Foreskin melanocyte (primary cell): ENCODE measurements at places on chromosomes 16 and 17.
A peak's percentile ranks its signal among the peaks of the same experiment; 100 is the strongest.

GRCh38 chr16:53968454-53968853, 264.5 kb downstream of the FTO start:
- DNase-seq: no peak

DNA sequence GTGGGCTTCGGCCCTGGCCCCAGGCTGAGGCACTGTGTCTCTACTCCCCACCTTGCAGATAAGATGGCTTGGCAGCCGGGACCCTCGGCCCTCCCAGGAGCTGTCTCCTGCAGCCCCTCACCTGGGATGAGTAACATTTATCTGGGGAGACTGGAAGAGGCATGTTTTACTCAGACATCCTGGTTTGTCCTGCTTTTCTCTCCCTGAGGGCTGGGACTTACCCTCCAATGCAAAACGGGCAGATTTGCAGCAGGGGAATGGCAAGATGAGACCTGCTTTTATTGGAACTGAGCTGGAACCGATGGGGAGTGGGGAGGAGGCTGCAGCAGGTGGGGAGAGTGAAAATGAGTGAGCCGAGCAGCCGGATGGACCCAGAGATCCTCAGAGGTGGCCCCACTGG, 27.3 kb upstream of the UBE2G1 start:
- no peak for DNase-seq

DNA sequence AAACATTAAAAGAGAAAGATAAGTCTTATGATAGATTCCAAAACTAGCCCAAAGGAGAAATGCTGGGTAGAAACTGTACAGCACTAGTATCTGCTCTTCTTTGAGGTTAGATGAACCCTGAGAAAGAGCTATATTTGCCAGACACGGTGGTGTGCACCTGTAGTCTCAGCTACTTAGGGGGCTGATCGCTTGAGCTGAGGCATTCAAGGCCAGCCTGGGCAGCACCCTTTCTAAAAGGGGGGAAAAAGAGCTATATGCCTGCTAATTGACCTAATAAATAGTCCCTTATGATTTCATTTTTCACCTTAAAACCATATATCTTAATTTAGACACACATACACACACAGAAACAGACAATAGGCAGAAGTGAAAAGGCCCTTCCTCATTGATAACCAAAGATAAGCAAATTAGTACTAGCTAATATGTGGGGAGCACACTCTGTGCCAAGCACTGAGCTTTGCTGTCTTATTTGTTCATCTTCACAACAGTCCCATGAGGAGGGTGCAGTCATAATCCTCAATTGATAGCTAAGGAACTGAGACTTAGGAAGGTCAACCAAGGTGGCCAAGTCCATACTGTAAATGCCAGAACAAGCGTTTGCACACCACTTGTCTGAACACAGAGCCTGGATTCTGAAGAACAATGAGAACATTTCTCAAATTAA, 56.6 kb upstream of the NLK start:
- no peak for DNase-seq

GRCh38 chr17:82012261-82012639, 10.4 kb downstream of the CENPX start:
- DNase-seq: no peak

DNA sequence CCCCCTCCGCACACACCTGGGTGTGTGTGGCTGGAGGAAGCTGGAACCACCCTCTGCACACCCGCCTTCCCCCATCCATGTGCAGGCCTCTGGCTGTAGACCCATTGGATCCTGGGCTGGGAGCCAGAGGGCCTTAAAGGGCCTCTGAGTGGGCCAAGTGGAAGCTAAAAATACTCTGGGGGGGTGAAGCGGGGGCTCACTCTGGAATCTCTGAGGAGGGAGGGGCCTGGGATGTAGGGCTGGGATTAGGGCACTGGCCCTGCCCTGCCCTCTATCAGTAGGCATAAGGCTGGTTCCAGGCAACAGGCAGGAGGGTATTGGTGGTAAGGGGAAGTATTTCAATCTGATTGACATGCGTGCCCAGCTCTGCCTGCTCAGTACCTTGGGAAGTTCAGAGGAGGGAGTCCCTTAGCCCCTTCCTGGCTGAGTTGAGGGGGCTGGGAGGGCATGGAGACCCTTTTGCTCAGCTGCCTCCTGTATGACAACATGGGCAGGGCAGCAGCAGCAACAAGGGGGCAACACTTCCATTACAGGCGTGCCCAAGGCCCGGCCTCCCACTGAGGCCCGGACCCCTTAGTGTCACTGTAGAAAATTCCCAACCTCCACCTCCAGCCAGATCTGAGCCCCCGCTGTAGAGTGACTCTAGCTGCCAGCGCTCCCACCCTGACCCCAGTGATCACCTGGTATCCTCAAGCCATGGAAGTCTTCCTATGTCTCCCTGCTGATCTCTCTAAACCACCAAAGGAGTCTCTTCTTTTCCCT, 5.2 kb downstream of the ITGA3 start:
- DNase-seq: no peak

- DNase-seq: no peak
Measured at GRCh38 chr17:57138956-57139576, 54.0 kb downstream of the AKAP1 start.

DNA sequence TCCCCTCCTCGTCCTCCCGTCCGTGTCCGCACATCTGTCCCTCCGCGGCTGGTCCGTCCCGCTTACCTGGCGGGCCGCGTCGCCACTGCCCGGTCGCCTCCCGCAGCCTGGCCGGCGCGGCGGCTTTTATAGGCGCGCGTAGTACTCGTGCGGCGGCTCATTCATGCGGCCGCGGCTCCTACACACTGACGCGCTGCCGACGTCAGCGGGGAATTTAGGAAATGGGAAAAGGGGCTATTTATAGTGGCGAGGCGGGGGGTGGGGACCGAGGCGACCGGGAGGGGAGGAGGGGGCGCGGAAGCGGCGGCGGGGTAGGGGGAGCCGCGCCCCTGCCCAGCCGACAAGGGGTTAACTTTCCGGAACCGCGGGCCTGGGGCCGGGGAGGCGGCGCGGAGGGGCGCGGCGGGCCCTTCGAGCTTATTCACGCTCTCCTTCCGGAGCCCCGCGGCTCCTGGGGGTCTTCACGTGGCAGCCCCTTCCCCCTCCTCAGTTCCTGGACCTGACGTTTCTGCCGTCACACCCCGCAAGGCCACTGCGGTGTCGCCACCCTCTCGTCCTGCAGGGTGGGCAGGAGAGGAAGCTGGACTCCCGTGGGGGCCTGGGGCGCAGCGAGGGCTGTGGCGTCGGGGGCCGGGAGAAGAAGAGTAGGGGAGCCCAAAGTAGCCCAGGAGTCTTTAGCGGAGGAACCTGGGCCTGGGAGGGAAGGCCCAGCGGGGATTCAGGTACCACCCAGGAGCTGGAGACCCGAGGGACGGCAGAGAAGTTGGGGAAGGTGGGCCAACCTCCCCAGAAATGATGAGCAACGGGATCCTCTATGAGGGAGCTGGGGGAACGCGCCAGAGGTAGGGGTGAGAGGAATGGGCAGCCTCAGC, 3.6 kb upstream of the HIC1 start:
- no peak for DNase-seq

DNA sequence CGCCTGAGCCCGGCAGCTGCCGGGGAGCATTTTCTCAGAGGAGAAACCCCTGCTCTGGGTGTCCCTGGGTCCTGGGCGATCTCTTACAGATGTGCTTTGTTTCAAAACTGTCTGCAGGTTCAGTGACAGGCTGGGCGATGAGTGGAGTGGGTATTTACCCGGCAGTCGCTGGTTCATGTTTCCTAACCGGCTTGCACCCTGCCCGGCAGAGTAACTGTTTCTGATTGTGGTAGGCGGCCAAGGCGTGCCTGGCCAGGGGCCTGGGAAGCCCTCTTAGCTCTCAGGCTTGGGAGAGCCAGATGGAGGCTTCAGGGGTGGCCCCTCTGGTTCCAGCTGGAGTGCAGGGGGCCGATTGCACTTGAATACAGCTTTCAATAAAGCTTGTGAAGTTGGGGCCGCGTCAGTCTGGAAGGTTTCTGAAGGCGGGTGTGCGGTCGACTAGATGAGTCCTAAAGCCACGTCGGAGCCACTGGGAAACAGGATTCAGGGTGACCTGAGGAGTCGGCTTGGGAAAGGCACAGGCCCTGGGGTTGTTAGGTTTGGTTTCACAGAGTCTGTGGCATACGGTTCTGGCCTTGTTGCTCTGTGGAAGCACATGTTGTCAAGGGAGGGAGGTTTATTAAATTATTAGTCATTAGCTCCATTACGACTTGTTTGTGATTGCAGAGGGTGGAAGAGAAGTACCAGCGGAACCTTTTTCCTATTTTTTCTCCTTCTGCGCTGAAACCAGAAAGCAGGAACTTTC, 1.4 kb downstream of the BAIAP2 start:
- DNase-seq: no peak

DNA sequence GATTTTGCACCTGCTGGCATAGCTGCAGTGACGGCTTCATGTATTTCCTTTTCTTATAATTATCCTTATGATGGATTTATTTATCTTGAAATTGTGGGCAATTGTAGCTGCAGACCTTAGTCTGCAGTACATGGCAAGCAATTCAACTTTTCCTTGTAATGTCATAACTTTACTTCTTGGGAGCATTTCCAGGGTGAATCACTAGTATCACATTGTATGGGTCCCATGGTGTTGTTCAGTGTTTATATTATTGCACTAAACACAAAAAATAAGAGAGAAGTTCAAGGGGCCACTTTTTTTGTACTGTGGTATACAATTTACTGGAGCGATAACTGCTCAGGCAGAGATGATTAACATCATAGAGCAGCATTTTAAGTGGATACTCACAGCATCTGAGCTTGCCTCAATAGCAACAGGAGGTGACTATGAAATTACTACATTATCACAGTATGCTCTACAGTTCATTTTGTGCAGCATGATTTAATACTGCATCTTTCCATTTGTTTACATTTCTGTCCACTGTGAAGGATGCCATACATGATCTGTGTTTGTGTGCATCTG, 169.5 kb downstream of the STX8 start:
- DNase-seq: no peak

GRCh38 chr17:68512960-68513474, 787 bp downstream of the PRKAR1A start:
- peak; percentile 44 for DNase-seq

DNA sequence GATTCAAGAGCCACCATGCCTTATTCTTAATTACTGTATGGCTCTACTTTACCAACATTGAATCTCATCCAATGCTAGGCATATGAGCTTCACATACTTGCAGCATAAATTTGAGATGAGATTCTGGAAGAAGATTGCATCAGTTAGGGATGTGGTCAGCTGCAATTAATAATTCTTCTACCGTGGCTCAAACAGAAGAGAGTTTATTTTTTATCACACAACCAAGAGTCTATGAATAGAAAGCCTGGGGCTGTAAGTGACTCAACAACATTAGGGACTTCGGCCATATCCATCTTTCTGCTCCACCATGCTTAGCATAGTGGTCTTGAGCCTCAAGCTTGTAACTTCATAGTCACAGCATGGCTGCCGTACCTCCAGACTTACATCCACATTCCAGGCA, 179.4 kb upstream of the IRX6 start:
- DNase-seq: peak; percentile 76
